ENCODE measurements at places on chromosomes 1 and 21.
A peak's percentile ranks its signal among the peaks of the same experiment; 100 is the strongest.

DNA sequence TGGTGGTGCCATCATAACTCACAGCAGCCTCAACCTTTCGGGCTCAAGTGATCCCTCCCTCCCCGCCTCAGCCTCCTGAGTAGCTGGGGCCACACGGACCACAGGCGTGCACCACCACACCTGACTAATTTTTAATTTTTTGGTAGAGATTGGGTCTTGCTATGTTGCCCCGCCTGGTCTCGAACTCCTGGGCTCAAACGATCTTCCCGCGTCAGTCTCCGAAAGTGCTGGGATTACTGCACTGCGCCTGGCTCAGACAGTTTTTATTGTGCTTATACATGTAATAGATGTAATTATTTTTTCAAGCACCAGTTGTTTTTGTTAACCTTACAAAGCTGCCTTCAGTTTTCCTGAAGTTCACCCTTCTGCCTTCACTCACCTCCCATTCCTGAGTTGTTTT is 38.0 kb upstream of the HMGN1 start:
- H3K4me1 ChIP-seq = peaks cover 10% of the 10 kb centered on the region
- H3K27me3 ChIP-seq = peaks cover 3% of the 10 kb centered on the region
- no peaks in the 10 kb centered on the region for H3K36me3 ChIP-seq
- no peak for DNase-seq
- no peak overlapping the region for H3K4me3 ChIP-seq
- peak overlapping the region; percentile 18 for H3K27ac ChIP-seq

DNA sequence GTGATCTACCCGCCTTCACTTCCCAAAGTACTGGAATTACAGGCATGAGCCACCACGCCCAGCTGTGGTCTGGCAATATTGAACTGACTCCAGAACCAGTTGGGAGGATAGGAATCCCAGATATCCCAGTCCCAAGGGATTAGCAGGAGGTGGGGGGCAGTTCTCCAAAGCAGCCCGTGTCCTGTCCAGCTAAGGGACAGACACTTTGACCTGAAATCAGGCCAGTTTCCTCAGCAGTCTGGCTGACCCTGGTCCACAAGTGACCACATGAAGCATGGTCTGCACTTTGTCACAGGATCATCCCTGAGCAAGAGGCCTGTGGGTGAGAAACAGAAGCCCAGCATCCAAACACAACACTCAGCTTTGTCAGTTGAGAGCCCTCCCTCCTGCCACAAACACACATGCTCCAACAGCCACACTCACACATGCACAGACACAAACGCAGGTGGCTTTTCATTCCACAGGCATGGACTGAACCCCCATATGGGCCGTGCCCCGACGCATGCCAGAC is 2.7 kb upstream of the FDPS start:
- H3K4me1 ChIP-seq = peaks cover 5% of the 10 kb centered on the region
- DNase-seq = no peak
- H3K27ac ChIP-seq = peak overlapping the region; percentile 33
- H3K4me3 ChIP-seq = peak overlapping the region; percentile 32
- peaks cover 22% of the 10 kb centered on the region for H3K27me3 ChIP-seq

DNA sequence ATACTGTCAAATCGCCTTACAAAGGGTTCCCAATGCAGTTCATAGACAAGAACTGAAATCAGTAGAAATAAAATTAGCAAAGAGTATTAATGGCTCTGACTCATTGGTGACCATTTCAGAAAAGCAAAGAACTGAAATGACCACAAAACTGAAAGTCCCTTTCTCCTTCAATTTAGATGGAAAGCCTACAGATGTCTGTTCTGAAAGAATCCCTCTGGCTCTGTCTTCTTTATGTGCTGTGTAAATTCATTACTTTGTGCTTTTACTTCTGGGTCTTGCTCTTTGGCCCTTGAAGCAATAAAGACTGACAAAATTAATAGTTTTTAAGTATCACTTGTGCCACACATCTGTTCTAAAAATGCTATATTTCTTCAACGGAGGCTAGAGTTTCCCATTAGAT is 62.7 kb upstream of the GPR89A start:
- no peaks in the 10 kb centered on the region for H3K36me3 ChIP-seq
- DNase-seq = no peak
- no peak overlapping the region for H3K4me3 ChIP-seq
- H3K27me3 ChIP-seq = no peaks in the 10 kb centered on the region
- H3K4me1 ChIP-seq = no peaks in the 10 kb centered on the region

DNA sequence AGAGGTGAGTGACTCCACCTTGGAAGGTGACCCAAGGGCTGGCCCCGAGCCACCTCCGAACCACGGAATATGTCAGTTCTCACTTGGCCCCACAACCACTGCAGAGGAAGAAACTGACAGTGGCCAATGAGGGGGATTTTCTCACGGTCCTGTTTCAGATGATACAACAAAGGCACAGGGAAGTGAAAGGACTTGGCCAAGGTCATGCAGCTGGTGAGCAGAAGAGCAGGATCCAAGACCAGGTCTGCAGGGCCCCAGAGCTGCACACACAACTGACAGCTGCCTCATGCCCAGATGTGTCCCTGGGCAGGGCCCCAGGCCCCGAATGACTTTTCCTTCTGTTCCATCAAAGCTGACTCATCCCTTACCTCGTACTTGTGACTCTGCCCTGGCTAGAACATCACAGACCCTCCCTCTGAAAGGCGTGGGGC is 25.8 kb upstream of the EVA1B start:
- H3K4me3 ChIP-seq = no peak overlapping the region
- DNase-seq = no peak
- H3K27ac ChIP-seq = peak overlapping the region; percentile 38
- H3K27me3 ChIP-seq = peaks cover 10% of the 10 kb centered on the region

DNA sequence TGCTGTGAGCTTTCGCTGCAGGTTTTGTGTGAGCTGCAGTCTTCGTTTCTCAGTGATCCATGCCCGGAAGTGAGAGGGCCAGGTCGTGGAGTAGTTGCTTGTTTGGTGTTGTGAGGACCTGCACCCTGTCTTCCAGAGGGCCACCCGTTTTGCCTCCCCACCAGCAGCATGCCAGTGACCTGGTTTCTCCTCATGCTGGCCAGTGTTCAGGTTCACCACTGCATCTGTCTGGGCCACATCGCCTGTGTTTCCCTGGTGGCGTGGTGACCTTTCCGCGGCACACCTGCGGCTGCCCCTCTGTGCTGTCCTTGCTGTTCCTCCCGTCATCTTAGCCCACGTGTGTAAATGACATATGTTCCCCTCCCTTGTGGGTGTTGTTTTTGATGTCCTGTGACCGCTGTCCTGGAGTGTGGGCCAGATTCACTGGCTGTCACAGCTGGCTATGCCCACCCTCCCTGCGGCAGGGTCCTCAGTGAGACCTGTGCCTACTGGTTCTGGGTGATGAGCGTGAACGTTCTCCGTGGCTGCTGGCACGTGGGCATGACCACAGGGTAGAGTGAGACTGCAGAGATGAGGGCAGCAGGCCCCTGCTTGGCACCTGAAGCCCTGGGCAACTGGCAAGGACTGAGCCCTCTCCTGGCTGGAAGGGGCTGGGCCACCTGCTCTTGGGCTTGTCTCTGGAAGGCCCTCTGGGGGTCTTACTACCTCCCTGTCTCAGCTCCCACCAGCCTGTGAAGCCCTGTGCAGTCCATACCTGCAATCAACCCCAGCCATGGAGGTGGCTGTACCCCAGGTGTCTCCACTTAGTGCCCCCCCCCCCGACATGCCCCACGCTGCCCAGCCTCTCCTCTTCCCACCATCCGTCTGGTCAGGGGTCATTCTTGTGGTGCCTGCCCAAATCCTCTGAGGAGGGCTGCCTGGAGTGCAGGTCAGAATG is 7.3 kb downstream of the IBA57 start:
- no peak for DNase-seq
- no peak overlapping the region for H3K27ac ChIP-seq
- H3K4me3 ChIP-seq = no peak overlapping the region
- peaks cover 1% of the 10 kb centered on the region for H3K27me3 ChIP-seq

- no peak for DNase-seq
- no peak overlapping the region for H3K27ac ChIP-seq
- no peaks in the 10 kb centered on the region for H3K36me3 ChIP-seq
- H3K27me3 ChIP-seq = no peaks in the 10 kb centered on the region
These were observed 12.2 kb downstream of the UTP25 start for GRCh38 chr1:209839875-209840546.

- H3K4me1 ChIP-seq = peaks cover 30% of the 10 kb centered on the region
- H3K4me3 ChIP-seq = no peak overlapping the region
- H3K27me3 ChIP-seq = peaks cover 1% of the 10 kb centered on the region
- H3K27ac ChIP-seq = no peak overlapping the region
- no peak for DNase-seq
These were observed 7.0 kb downstream of the TRIM33 start for GRCh38 chr1:114503916-114504422.

- H3K4me3 ChIP-seq = no peak overlapping the region
- H3K27ac ChIP-seq = no peak overlapping the region
- H3K36me3 ChIP-seq = no peaks in the 10 kb centered on the region
- no peaks in the 10 kb centered on the region for H3K4me1 ChIP-seq
- DNase-seq = no peak
These were observed 104.4 kb downstream of the PHTF1 start for GRCh38 chr1:113654883-113655282.

- no peak overlapping the region for H3K27ac ChIP-seq
These were observed 16.9 kb downstream of the TINAGL1 start for GRCh38 chr1:31593136-31593665.

DNA sequence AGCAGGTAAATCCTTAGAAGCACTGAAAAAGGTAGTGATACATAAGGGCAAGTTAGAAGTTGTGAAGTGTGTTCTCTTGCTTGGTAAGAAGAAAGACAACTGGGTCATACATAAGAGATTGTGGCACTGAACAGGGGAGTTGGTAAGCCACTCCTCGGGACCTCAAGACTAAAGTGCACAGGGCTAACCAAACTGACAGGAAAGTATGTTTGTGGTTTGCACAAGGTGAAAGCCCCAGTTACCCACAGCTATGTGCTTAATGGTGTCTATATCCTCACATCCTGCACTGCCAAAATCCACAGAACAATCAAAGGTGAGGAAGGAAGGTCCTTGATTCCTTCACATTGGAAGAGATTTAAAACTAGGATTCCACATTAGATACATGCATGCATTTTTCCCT is 276.5 kb downstream of the DNM3 start:
- H3K36me3 ChIP-seq = no peaks in the 10 kb centered on the region
- DNase-seq = no peak
- no peak overlapping the region for H3K27ac ChIP-seq
- no peak overlapping the region for H3K4me3 ChIP-seq
- H3K27me3 ChIP-seq = no peaks in the 10 kb centered on the region
- no peaks in the 10 kb centered on the region for H3K4me1 ChIP-seq

DNA sequence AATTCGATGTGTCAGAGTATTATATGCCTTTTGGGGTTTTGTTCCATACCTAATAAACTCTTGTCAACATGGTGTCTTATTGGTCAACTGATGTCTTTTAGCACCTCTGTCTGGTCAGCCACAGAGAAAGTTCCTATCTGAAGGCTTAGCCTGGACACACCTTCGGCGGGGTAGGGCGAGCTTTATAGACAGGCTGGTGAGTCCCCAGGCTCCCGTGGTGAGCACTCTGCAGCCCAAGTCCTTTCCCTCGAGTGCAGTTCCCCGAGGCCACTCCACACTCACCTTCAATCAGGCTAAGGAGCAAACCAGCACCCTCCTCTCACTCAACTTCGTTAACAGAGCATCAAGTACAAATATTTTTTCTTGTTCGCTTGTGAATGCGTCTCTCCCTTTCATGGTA is 133.9 kb downstream of the ATG4C start:
- no peaks in the 10 kb centered on the region for H3K36me3 ChIP-seq
- H3K27ac ChIP-seq = no peak overlapping the region
- H3K4me3 ChIP-seq = no peak overlapping the region

DNA sequence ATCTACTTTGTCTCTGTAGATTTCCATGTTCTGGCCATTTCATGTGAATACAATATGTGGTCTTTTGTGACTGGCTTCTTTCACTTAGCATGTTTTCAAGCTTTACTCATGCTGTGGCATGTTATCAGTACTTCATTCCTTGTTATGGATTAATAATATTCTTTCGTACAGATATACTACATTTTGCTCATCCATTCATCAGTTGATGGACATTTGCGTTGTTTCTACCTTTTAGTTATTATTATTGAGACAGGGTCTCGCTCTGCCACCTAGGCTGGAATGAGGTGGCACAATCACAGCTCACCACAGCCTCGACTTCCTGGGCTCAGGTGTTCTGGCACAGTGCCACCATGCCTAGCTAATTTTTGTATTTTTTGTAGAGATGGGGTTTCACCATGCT is 21.4 kb downstream of the SFPQ start:
- peaks cover 8% of the 10 kb centered on the region for H3K4me1 ChIP-seq
- no peak for DNase-seq
- H3K36me3 ChIP-seq = no peaks in the 10 kb centered on the region
- H3K4me3 ChIP-seq = no peak overlapping the region
- peaks cover 4% of the 10 kb centered on the region for H3K27me3 ChIP-seq
- no peak overlapping the region for H3K27ac ChIP-seq

- peaks cover 6% of the 10 kb centered on the region for H3K4me1 ChIP-seq
- peak; percentile 54 for DNase-seq
- H3K4me3 ChIP-seq = peak within 1 kb of the TSS; percentile 99
- peaks cover 9% of the 10 kb centered on the region for H3K36me3 ChIP-seq
These were observed at the start of gene RGL1 for GRCh38 chr1:183804916-183805841. Gene RGL1, plus strand, starts transcription at chr1:183805120. Its CDS starts 178 bp downstream, at chr1:183805298.

GRCh38 chr1:40653851-40654537 is 11.5 kb downstream of the RIMS3 start:
- peak; percentile 84 for DNase-seq
- H3K4me3 ChIP-seq = peak overlapping the region; percentile 86
- peaks cover 17% of the 10 kb centered on the region for H3K27me3 ChIP-seq
- peaks cover 5% of the 10 kb centered on the region for H3K36me3 ChIP-seq
- H3K27ac ChIP-seq = peak overlapping the region; percentile 99

DNA sequence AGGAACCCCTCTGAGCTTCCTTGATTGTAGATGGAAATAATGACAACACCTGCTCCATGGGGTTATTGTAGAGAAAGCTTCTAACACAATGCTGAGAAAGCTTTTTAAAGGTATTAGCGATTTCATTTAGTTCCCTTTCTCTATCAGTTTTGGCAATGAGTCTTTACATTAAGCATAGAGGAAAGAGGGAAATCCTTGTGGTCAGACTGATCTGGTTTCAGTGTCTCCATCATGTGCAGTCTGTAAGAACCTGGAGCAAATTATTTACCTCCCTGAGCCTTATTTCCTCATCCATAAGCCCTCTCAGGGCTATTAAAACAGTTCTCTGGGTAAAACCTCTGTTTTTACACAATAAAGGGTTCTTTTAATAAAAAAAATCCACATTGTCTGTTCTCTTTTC is 87.5 kb downstream of the FGGY start:
- DNase-seq = no peak
- no peaks in the 10 kb centered on the region for H3K27me3 ChIP-seq
- H3K27ac ChIP-seq = no peak overlapping the region

- H3K27me3 ChIP-seq = peaks cover 30% of the 10 kb centered on the region
- peaks cover 90% of the 10 kb centered on the region for H3K4me1 ChIP-seq
- peak overlapping the region; percentile 59 for H3K4me3 ChIP-seq
- no peak for DNase-seq
- peak overlapping the region; percentile 66 for H3K27ac ChIP-seq
These were observed 33.2 kb downstream of the SSBP3 start for GRCh38 chr1:54372978-54373377.

- peaks cover under 1% of the 10 kb centered on the region for H3K36me3 ChIP-seq
- no peak overlapping the region for H3K4me3 ChIP-seq
- DNase-seq = no peak
- no peak overlapping the region for H3K27ac ChIP-seq
These were observed 202.7 kb downstream of the TRABD2B start for GRCh38 chr1:47794530-47794929.

Measured in glutamatergic neuron (in vitro differentiated cells).